Epithelial cell of prostate (primary cell): ENCODE measurements at places on chromosomes 1 and 21.

DNA sequence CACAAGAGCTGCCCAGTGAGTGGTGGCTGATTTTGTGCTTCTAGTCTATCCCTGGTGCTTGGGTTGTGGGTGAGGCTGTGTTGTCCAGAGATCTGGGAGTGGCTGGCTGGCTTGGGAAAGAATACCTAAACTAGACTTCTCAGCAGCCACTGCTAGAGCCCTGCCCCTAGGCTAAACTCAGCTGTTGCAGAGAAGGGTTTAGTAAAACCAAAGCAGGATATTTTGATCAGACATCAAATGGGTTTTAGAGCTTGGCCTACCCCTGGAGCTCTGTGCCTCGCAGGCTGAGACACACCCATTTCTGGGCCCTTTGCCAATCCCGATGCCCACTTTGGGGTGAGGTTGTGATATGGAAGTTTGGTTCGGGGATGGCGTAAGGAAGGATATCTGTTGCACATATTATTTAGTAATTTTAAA lies 88.5 kb downstream of the UCK2 start:
- no peak for DNase-seq

DNA sequence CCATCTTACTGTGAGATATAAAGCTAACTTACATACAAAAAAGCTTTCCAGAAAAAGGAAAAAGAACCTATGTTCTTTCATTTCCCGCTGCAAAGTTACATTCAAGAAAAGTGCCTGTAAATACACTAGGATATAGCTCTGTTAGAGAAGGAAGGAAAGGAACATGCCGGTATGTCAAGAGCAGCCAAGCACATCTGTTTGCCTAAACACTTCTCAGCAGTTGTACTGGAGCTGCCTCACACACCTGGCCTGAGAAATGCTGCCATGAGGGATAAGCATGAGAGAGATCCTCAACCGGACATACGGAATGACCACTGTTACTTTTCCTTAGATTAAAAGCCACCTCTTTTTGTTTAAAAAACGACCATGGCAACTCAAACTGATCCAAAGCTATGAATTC lies 189.7 kb downstream of the RERE start:
- no peak for DNase-seq

DNA sequence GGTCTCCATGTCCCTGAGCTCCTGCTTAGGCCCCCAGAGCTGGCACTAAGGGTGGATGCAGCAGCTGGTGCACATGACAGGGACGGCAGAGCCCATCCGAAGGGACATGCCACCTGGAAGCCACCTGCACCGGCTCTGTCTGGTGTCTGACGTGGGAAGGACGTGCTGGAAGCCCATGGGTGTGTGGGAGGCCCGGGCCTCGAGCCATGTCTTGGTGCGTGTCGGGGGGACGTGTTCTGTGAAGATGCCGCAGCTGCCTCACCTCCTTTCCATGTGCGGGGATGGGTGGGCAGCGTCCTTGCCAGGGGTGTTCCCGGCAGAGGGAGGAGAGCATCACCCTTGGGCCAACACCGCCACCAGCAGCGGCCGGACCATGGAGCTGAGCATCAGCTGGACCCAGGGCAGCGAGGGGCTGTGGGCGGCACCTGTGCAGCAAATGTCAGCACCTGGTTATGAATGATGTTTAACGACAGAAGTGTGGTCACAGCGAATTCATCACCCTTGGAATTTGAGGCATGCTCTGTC lies 15.5 kb upstream of the POFUT2 start:
- DNase-seq, result no peak

GRCh38 chr1:214187121-214187900 lies 93.6 kb upstream of the SMYD2 start:
- no peak for DNase-seq

- no peak for DNase-seq
These were observed 18.8 kb downstream of the UAP1 start for GRCh38 chr1:162580308-162580707.

- DNase-seq, result no peak
These were observed 144.4 kb upstream of the ZNF644 start for GRCh38 chr1:91166106-91166712.

DNA sequence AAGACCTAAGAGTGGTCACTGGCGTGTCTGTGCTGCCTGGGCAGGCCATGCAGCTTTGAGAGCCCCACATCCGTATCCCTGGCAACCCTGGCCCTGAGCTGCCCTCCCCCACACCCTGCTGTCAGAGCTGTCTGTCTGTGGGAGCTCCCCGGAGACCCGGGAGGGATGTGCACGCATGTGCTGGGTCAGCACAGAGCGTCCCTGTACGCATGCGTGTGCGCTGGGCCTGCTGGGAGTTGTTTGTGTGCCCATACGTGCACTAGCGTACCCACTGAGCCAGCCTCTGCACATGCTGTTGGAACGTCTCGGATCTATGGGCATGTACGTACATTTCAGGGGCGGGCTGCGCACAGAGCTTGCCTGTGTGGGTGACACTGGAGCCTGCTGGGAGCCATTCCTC lies 89.3 kb downstream of the EPHB2 start:
- no peak for DNase-seq

GRCh38 chr1:46191033-46191701 lies 7.1 kb downstream of the POMGNT1 start:
- no peak for DNase-seq

- no peak for DNase-seq
These were observed 367.4 kb upstream of the NR5A2 start for GRCh38 chr1:199660071-199660470.

- DNase-seq, result no peak
These were observed 83.6 kb downstream of the ST6GALNAC3 start for GRCh38 chr1:76158126-76158525.

- DNase-seq, result no peak
These were observed 19.0 kb downstream of the C1orf115 start for GRCh38 chr1:220708936-220709801.

- no peak for DNase-seq
These were observed 2.4 kb downstream of the LRP8 start for GRCh38 chr1:53325326-53326087.

DNA sequence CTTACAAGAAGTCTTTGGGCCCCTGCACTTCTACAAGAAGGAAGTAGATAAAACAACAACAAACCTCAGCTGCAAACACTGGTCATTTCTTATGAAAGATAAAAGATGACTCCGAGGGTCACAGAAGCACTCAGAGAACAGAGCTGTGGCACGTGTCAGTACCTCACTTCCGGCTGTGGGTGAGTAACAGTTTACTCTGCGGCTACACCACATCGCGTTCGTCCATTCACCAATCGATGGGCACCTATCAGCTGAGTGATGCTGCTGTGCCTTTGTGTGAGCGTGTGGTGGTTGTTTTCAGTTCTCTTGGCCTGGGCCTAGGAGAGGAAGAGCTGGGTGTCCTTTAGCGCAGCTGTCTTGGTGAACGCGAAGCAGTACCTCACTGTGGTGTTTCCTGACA lies 49.9 kb downstream of the COL6A1 start:
- DNase-seq, result no peak

DNA sequence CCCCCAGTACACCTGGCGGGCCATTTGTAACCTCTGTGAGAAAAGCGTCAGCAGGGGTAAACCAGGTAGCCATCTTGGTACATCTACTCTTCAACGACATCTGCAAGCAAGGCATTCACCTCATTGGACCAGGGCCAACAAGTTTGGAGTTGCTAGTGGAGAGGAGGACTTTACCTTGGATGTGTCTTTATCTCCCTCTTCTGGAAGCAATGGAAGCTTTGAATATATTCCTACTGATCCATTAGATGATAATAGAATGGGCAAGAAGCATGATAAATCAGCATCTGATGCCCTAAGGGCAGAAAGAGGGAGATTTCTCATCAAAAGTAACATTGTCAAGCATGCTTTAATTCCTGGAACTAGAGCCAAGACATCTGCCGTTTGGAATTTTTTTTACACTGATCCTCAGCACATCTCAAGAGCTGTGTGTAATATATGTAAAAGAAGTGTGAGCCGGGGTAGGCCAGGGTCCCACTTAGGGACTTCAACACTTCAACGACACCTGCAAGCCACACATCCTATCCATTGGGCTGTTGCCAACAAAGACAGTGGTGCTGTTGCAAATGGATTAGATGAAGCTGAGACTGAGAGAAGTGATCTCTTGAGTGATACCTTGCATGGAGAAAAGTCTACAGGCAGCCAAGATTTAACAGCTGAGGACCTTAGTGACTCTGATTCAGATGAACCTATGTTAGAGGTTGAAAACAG lies 2.7 kb downstream of the ZBED6 start:
- DNase-seq, result peak; percentile 24

DNA sequence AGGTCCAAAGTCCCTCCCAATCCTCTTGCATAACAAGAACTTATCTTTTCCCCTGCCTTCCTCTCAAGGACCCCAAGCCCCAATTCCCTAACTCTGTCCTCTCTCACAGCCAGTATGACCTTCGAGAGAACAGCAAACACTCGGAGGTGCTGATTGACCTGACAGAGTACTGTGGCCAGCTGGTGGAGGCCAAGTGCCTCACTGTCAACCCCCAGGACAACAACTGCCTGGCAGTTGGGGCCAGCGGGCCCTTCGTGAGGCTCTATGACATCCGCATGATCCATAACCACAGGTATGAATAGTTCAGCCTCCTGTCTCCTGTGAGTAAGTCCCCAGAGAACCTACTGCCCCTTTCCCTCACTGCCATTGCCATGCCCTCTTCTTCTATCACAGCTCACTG lies 29.9 kb upstream of the TMEM222 start:
- DNase-seq, result no peak

DNA sequence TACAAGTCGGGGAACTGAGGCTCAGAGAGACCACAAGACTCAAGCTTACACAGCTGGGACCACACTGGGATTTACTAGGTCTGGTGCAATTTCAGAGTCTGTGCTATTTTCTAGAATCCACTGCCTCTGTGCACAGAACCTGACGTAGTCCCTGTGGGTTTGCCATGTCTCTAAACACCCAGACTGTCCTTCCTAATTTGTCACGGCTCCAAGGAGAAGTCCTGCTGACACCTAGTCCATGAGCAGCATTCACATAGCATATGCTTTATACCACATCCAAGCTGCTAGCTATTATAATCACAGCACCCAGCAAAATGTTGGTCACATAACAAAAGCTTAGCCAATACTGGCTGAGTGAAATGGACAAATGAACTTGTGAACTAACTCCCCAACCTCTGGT lies 79.0 kb upstream of the HMGB4 start:
- DNase-seq, result no peak

- no peak for DNase-seq
These were observed 80.5 kb upstream of the SOX13 start for GRCh38 chr1:203992440-203992839.

- DNase-seq, result no peak
These were observed 165.0 kb upstream of the EDN2 start for GRCh38 chr1:41649396-41650027.

DNA sequence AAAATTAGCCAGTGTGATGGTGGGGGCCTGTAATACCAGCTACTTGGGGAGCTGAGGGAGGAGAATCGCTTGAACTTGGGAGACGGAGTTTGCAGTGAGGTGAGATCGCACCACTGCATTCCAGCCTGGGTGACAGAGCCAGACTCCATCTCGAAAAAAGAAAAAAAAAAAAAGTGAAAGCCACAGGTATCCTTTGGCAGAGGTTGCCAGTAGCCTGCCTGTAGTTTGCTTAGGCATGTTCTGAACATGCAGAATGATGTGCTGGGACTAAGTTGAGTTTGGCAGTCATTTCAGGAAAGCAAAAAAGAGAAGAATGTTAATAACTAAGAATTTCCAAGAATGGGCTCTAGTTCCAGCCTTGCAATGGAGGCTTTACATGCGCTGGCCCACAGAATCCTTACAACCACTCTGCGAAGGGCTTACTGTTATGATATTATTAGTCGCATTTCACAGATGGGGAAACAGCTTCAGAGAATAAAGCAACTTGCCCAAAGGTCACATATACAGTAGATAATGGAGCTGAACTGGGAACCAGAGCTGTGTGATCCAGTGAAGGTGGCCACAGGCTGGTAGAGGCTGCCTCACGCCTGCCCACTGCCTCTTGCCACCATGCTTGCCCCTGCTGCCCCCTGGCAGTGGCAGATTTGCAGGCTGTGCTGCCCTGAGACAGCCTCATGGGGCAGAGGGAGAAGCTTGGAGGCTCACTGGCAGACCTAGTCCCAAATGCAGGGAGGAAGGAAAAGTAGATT lies 66.5 kb upstream of the LYST start:
- DNase-seq, result no peak

- DNase-seq, result no peak
These were observed 100.8 kb upstream of the RNPC3 start for GRCh38 chr1:103424650-103425049.

DNA sequence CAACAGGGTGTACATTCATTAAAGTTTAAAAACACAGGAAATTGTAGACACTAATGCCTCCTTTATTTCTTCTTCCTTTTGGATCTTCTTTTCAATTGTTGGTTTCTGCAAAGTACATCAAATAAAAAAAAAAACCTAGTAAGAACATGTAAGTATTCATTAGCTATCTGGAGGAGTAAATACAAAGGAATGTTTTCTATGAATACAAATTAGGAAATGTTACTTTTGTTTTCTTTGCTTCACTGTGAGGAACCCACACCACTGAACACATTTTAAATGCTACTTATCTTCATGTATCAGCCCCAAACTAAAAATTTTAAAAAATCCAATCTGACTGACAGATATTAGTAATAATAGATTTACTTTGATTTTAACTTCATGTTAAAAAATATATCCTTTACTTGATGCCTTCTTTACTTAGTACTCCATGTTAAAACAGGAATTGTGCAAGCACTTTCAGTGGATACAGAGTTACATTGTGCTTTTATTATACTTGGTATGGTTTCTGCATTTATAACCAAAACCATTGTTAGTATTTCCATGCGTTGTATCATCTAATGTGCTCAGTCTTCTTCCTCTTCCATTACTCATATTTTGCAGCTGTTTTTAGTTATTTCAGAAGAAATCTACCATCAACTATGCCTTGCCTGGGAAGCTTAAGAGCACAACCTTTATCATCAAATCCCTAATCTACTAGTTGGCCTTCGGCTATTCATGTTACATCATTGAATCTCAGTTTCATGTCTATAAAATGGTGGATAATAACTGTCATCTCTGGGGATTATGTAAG lies 236.9 kb upstream of the DPYD start:
- DNase-seq, result no peak

- no peak for DNase-seq
These were observed 733 bp downstream of the KDM5B start for GRCh38 chr1:202807451-202807925.

DNA sequence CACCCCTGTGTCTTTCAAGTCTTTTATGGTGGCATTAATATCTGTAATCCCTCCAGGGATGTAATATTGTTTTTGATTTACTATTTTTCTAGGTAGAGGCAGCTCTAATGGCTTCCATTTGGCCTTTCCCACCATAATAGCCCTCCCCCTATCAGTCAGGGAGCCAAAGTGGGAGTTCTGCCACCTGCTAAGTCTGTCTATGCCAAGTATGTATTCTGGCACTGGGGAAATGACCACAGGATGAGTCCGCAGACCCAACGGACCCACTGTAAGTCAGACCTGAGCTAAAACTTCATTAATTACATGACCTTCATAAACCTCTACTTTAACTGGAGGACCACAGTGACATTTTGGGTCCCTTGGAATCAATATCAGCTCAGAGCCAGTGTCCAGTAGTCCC lies 77.1 kb downstream of the GBP6 start:
- no peak for DNase-seq

- DNase-seq, result no peak
These were observed 27.1 kb upstream of the HAO2 start for GRCh38 chr1:119341372-119341947.
